ENCODE measurements at places on chromosomes 16 and 17. TPM values are rescaled to one million over a fixed set of nuclear protein-coding genes. Genes with fewer than 3 reads are reported as not detected.

Gene KRT31
- total RNA-seq: not detected

Gene PTX4
- total RNA-seq: 0.34 TPM

Gene LRRC75A
- 0.49 TPM for total RNA-seq

Gene RAMP2
- 41.9 TPM for total RNA-seq

Gene CLEC18C
- 0.96 TPM for total RNA-seq

Gene NUPR1
- 127 TPM for total RNA-seq

Gene CSF3
- total RNA-seq: 1.0 TPM

Gene AHSP
- not detected for total RNA-seq

Gene MT1F
- 8.7 TPM for total RNA-seq

Gene RASL10B
- 2.7 TPM for total RNA-seq

Gene SKAP1
- 25.4 TPM for total RNA-seq

Gene TM4SF5
- total RNA-seq: not detected

Gene PERCC1
- total RNA-seq: not detected

Gene UMOD
- not detected for total RNA-seq

Gene LPO
- total RNA-seq: not detected

Gene SLC4A1
- 0.08 TPM for total RNA-seq

All from ureter (tissue), 1 donor.